ENCODE measurements at places on chromosomes 7 and 10. TPM values are rescaled to one million over a fixed set of nuclear protein-coding genes. Genes with fewer than 3 reads are reported as not detected.

Gene GPR26
- total RNA-seq, result not detected

Gene CFAP69
- total RNA-seq, result 5.0 TPM

Gene AGAP3
- 34.2 TPM for total RNA-seq

Gene CCDC126
- 8.2 TPM for total RNA-seq

Gene CH25H
- 0.26 TPM for total RNA-seq

Gene ZNF804B
- total RNA-seq, result not detected

Gene SYT15
- under 0.01 TPM for total RNA-seq

Gene NPTX2
- total RNA-seq, result under 0.01 TPM

Gene SPDYE2B
- total RNA-seq, result not detected

Gene PPP1R9A
- 0.60 TPM for total RNA-seq

Gene HOXA6
- total RNA-seq, result 0.09 TPM

Gene MARVELD1
- 9.5 TPM for total RNA-seq

Gene DEPP1
- 100 TPM for total RNA-seq

Gene AGK
- 11.6 TPM for total RNA-seq

Gene RBM20
- total RNA-seq, result under 0.01 TPM

Gene NME8
- not detected for total RNA-seq

Gene TMEM213
- not detected for total RNA-seq

Gene PON1
- not detected for total RNA-seq

Gene RBP3
- not detected for total RNA-seq

Gene IFIT1B
- total RNA-seq, result under 0.01 TPM

Gene SPDYE5
- not detected for total RNA-seq

Gene CROT
- total RNA-seq, result 15.3 TPM

Gene PDK4
- total RNA-seq, result 0.47 TPM

Gene PILRA
- total RNA-seq, result 0.26 TPM

Gene RASSF4
- total RNA-seq, result 10.2 TPM

Gene OR2A42
- total RNA-seq, result not detected

Gene TMEM139
- 0.09 TPM for total RNA-seq

Gene EN2
- not detected for total RNA-seq

Gene GIMAP2
- total RNA-seq, result 0.17 TPM

Gene SFTPA1
- not detected for total RNA-seq

Gene RHOBTB1
- 15.5 TPM for total RNA-seq

Gene MTG1
- total RNA-seq, result 21.8 TPM

Gene TMEM130
- 1.3 TPM for total RNA-seq

Gene FLNC
- 209 TPM for total RNA-seq

Gene SGCE
- total RNA-seq, result 97.0 TPM

Gene MALRD1
- 0.16 TPM for total RNA-seq

Gene LRRC61
- total RNA-seq, result 0.69 TPM

Gene BHLHA15
- total RNA-seq, result 0.16 TPM

Gene AGMO
- total RNA-seq, result under 0.01 TPM

Gene EVX1
- total RNA-seq, result not detected

Gene PRLHR
- not detected for total RNA-seq

Gene DDX50
- total RNA-seq, result 62.6 TPM

Gene HACD1
- total RNA-seq, result 20.6 TPM

Gene LBX1
- under 0.01 TPM for total RNA-seq

Gene KCND2
- total RNA-seq, result 5.0 TPM

Gene ACTR3C
- total RNA-seq, result 2.0 TPM

Gene CYP2W1
- not detected for total RNA-seq

Gene ACHE
- under 0.01 TPM for total RNA-seq

Gene ANLN
- 10.9 TPM for total RNA-seq

Gene PLPP4
- under 0.01 TPM for total RNA-seq

Gene NCF1
- under 0.01 TPM for total RNA-seq

Gene CALHM3
- not detected for total RNA-seq

Gene ATOH7
- total RNA-seq, result not detected

Gene WNT8B
- total RNA-seq, result not detected

Measured in bronchial smooth muscle cell (primary cell).